GM04503 (cell line): ENCODE measurements at places on chromosomes 7 and 10.

DNA sequence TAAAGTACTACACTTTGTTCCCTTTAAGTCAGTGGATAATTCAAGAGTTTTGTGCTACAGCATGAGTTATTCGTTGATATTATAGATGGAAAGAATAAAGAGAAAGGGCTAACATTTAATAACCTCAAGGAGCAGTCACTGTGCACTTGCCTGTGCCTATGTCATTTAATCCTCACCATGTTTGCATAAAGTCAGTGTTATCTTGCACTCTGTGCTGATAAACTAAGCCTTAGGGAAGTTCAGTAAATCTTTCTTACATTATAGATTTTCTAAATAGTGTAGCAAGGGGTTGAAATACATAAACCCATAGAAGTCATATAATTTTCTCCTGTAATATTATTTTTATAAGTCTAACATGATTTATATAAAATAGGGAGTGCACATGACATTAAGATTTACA lies 103.1 kb downstream of the TMEM26 start:
- no peak for DNase-seq

GRCh38 chr7:94697035-94697974 lies 41.4 kb upstream of the SGCE start:
- peak; percentile 82 for DNase-seq

GRCh38 chr10:86265895-86266259 lies 100.7 kb downstream of the GRID1 start:
- no peak for DNase-seq

- no peak for DNase-seq
These were observed 18.5 kb upstream of the MRC1 start for GRCh38 chr10:17790651-17791050.

GRCh38 chr10:117163061-117163953 lies 25.2 kb upstream of the VAX1 start:
- no peak for DNase-seq

- DNase-seq = no peak
These were observed 89.2 kb downstream of the WDR11 start for GRCh38 chr10:120940299-120940900.
